ENCODE measurements at places on chromosomes 12 and 14.

DNA sequence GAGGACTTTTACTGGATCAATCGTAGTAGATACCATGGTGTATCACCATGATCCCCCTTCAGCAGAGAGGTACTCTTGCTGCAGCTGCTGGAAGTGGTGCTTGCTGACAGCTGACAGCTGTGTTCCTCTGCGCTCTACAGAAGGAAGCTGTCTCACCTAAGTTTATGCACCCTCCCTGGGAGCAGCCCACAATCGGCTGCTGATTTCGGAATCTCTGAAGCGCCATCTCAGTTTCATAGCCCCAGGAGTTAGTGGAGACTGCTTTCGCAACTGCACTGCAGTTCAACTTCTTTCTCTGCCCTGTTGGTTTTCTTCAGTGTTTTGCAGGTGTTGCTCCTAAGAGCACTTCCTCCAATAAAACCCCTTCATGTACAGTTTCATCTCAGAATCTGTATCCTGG lies 237.9 kb downstream of the PAWR start:
- DNase-seq: no peak

DNA sequence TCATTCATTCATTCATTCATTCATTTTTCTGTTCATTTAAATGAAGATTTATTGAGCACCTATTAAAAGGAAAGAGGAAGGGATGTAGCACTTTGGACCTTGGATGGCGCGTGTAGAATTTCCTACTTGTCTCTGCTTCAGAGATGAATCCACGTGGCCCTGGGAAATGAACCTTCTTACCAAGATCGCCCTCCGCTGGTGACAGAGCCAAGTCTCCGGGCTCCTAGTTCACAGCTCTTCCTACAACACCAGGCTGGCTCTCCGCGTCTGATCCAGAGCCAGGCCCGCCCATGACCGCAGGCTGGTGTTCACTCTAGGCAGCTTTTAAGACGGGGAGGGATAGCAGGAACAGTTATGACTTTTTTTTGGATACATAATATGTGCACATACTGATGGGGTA lies 70.9 kb upstream of the PIWIL1 start:
- DNase-seq: no peak

DNA sequence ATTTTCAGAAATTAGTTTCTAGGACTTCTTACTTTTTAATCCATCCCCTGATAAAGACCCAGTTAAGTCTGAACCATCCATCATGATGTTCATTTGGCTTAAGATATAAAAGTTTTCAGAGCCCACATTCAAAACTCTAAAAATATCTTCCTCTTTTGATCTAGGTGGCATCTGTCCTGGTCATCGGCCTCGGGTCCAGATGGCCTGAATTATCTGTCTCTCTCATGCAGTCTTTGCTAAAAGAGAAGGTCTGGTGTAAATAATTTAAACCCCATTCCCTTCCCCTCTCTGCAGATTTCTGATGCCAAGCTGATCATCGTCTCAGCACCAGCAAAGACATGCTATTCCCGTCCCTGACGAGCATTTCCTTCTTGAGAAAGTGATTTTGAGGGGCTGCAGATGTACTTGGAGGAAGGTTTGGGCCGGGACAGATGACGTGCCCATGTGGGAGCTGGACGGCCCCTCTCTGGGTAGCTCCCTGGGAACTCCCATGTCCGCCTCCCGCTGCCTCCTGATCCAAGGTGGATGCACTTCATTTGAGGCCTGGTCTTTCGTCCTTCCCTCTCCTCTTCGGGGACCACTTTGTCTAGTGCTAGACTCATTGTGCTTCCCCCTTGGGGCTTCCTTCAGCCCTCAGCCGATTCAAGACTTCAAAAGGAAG lies 173.0 kb upstream of the PRMT8 start:
- DNase-seq: no peak

GRCh38 chr12:57244312-57244696 lies 6.7 kb downstream of the STAC3 start:
- no peak for DNase-seq

GRCh38 chr14:88209273-88209672 lies 113.8 kb downstream of the KCNK10 start:
- DNase-seq: no peak

GRCh38 chr14:32513571-32514009 lies 184.5 kb downstream of the AKAP6 start:
- no peak for DNase-seq

- no peak for DNase-seq
Observed at GRCh38 chr12:90080616-90081015, 372.0 kb upstream of the ATP2B1 start.

Measured in activated T-helper 1 cell treated with Interleukin-2 at 50 U/mL for 16 hours (primary cell).